Fibroblast of lung (primary cell): ENCODE measurements at places on chromosomes 2 and 18.

- DNase-seq: no peak
Measured at GRCh38 chr18:32773382-32773712, 524 bp upstream of the KLHL14 start.

GRCh38 chr18:22032392-22032961 is 136.9 kb upstream of the GATA6 start:
- DNase-seq: peak; percentile 40

DNA sequence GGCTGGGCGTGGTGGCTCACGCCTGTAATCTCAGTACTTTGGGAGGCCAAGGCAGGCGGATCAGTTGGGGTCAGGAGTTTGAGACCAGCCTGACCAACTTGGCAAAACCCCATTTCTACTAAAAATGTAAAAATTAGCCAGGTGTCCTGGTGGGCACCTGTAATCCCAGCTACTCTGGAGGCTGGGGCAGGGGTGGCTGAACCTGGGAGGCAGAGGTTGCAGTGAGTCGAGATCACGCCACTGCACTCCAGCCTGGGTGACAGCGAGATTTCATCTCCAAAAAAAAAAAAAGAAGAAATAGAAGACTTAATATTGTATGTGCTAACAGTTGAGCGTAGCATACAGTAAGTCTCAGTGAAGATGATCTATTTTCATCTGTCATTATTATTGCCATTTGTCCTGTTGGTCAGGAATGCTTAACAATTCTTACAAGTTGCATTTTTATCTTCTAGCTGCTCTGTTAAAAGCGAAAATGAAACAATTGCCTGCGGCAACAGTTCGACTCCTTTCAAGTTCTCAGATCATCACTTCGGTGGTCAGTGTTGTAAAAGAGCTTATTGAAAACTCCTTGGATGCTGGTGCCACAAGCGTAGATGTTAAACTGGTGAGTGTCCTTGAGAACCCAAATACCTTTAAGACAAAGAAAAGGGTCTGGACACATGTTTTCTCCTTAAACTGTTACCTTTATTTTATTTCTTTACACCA is 7.2 kb downstream of the PMS1 start:
- no peak for DNase-seq

DNA sequence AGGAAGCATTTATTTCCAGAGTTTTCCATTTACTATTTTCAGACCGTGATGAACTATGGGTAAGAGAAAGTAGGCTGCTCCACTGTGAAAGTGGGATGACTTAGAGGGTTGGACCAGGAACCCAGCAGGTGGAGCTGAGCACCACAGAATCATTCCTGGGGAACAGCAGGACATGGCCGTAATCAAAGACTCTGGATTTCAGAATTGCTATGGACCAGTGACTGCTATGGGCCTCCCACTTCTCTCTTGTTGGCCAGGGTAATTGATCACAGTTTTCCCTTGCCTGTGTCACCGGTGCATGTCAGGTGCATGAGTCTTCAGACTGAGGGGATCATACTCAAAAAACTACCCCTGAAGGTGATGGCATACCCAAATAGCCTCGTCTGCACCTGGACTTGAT is 90.6 kb upstream of the GPC1 start:
- no peak for DNase-seq

DNA sequence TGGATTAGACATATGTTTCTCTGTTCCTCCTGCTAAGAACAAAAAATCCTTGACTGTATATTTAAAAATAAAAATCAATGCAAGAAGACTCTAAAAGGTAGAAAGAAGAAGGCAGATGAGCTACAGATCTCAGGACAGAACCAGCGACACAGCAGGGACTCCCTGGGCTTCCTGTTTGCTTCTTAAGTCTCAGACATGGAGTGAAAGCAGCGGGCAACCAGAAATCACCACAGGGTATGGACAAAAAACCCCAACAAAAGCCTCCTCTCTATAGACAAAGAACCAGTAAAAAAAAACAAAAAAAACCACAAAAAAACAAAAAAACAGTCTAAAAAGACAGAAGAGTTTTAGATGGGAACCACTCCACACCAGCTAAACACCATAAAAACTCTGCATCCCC is 971.0 kb upstream of the GYPC start:
- no peak for DNase-seq

- DNase-seq: no peak
Measured at GRCh38 chr2:64173156-64174135, 29.2 kb upstream of the PELI1 start.

DNA sequence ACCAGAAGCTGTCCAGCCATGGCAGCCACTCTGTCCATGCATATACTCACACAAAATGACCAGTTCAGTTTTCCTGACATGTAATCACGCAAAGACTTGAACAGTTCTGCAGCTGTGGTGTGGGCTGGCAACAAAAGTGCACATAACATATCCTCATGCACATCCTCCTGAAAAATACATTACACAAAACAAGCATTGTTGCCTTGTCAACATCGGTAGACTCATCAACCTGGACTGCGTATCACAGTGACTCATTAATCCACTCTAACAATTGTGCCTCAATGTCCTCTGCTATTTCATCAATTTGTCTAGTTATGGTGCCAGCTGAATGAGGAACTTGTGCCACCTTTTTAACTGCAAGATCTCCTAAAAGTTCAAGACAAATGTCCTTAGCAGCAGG is 19.5 kb downstream of the RBKS start:
- peak; percentile 42 for DNase-seq

- DNase-seq: no peak
Measured at GRCh38 chr2:220219371-220219770, 591.9 kb downstream of the SLC4A3 start.

DNA sequence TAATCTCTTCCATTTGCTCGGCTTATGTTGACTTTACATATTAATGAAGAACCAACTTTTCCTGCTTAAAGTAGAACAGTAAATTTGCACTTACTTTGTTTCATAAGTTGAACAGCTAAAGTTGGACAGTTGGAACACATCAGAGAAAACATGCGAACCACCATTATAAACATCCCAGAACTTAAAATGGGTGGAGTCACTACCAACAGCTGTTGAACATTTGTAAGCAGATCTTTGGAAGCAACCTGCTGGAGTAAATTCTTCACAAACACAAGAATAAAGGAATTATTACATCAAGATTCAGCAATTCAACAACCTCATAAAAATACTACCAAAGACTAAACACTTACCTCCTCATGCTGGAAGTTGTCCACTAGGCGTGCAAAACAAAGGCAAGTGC is 96.4 kb upstream of the DNER start:
- DNase-seq: peak; percentile 87

- DNase-seq: peak; percentile 37
Measured at GRCh38 chr2:66832646-66833435, 397.9 kb downstream of the MEIS1 start.

DNA sequence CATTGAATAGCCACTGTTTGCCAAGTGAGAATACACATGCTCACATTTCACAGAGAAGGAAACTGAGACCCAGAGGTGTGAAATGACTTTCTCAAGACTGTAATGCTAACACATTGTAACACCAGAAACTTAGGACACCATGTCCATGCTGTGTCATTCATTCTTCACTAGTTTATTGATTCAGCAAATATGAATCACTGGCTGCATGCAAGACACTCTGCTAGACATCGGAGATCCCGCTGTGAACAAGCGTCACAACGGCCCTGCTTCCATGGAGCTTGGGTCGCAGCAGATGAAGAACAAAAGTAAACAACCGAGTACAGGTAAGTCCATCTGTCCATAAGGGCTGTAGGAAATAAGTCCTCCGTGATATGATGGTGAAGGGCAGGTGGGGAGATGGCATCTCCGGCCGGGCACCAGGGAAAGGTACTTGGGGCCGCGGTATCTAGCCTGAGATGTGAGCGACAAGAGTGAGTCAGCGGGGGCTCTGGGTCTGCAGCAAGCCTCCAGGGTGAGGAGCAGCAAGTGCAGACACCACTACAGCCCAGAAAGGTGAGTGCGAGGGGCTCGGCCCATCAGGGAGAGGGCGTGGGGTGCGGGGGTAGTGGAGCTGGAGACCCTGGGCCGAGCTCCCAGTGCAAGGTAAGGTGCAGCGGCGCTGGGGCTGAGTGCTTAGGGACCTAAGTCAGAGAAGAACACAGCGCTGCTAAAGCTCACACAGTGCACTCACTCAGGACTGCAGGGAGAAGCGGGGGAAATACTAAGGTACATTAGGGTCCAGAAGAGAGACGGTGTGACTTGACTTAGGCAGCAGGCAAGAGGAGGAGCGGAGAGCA is 391.2 kb downstream of the FBXO15 start:
- DNase-seq: no peak

DNA sequence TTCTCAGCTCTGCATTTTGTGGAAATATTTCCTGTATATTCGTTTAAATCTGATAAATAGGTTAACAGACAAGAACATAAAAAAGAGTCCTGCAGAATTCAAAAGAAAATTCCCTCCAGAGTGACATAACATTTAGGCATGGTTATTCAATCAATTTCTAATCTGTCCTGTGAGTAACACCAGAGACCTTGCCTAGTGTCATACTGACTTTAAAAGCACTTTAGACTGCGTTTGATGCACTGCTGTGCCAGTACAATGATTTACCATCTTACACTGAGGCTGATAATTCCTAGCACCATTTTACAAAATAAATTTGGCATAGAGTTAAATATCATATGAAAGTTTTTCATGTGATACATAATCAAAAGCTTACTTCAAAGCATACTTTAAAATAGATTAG is 35.5 kb upstream of the CALCRL start:
- no peak for DNase-seq

- DNase-seq: peak; percentile 88
Measured at GRCh38 chr18:54023471-54023870, 201.0 kb downstream of the MBD2 start.
